GM19239 (cell line): ENCODE measurements at places on chromosomes 7 and 10.

GRCh38 chr10:773562-774161 lies 84.2 kb upstream of the DIP2C start:
- DNase-seq: no peak

DNA sequence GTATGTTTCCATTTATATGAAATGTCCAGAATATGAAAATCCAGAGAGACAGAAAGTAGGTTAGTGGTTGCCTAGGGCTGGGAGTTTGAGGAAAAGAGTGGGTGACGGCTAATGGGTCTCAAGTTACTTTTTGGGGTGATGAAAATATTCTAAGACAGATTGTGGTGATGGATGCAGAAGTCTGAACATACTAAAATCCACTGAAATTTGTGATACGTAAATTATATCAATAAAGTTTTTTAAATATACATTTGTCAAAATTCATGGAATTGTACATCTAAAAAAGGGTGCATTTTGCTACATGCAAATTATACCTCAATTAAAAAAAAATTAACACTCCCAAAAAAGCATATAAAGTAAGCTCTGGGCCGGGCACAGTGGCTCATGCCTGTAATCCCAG lies 9.4 kb downstream of the DDIT4 start:
- no peak for DNase-seq

- DNase-seq: no peak
Measured at GRCh38 chr10:47413531-47414226, 29.6 kb upstream of the ZNF488 start.

DNA sequence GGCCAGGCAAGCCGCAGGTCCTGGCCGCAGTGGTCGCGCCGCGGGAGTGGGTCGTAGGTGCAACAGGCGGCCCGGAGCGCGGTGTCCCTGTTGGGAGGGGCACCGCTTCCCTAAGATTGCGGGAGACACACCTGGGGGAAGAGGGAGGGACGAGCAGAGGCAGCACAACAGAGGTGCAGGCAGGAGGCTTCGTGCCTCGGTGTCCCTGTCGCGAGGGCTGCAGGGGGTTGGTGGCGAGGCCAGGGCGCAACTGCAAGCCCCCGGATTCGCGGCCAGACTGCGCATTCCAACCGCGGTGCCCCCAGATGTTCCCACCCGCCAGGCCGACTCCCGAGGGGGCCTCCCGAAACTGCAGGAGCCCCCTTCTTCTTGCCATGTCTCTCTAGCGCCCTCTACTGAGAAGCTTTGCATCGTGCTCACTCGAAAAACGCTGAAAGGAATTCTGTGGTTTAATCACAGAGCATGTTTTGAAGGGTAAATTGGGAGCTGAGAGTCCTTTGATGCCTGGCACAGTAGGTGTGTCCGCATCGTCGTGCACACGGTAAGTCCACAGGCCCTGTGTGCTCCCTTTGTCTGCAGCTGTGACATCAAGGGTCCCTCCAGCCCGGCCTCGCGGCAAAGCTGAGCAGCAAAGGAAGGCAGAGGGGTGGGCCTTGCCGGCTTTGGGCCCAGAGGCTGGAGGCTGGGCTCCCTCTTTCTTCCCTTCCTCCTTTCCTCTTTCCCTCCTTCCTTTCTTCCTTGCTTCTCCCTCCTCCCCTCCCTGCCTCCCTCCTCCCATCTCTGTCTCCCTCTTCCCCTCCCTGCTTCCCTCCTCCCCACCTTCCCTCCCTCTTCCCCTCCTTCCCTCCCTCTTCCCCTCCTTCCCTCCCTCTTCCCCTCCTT lies 6.2 kb upstream of the MBL2 start:
- DNase-seq: no peak

GRCh38 chr10:24824536-24824935 lies 100.8 kb upstream of the ARHGAP21 start:
- no peak for DNase-seq

GRCh38 chr7:134873253-134873652 lies 93.8 kb downstream of the CALD1 start:
- no peak for DNase-seq

- DNase-seq: no peak
Measured at GRCh38 chr10:77774940-77775391, 137.4 kb upstream of the KCNMA1 start.

DNA sequence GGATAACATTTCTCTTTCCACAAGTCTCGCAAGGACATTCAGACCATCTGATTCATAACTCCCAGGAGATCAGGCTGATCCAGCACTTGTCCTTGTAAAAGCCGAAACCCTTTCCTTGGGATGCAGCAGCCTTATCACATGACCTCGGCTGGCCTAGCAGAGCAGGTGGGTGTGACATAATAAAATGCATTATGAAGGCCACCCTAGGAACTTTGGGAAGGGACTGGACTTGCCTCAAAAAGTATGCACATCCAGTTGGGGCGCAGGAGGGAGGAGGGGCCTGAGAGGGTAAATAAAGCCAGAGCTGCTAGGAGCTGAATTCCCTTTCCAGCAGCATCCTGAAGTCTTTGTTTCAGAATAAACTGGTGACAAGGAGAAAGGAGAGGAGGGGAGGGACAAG lies 260.8 kb downstream of the SNX13 start:
- no peak for DNase-seq

- DNase-seq: no peak
Measured at GRCh38 chr7:134371536-134371935, 54.8 kb upstream of the SLC35B4 start.

DNA sequence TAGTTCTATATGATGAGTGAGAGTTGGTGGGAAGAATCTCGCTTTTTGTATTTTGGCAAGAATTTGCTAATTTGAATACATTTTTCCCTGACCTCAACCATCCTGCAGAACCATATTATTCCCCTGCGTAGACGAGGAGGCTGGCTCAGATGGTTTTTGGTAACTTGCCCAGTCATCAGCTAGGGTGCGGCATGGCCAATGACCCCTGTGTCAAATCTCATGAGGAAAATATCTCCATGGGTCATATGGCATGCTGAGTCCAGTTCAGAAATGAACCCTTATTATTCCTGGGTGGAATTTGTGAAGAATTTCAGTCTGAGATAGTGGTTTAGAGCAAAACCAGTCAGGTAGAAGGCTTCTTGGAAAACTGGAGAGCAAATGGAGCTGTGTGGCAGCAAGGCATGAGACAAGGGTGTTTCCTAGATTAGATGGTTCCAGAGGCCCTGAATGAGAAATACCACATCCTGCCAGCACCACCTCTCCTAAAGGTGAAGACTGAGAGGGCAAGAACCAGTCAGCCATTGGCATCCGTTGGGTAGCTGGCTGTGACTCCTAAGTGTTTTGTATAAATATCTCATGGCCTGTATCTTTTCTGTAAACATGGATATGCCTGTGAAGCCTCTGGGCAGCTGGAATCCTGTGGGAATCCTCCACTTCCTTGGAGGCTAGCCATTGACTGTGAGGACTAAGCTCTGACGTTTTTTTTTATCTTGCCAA lies 5.8 kb upstream of the UPP1 start:
- DNase-seq: no peak

DNA sequence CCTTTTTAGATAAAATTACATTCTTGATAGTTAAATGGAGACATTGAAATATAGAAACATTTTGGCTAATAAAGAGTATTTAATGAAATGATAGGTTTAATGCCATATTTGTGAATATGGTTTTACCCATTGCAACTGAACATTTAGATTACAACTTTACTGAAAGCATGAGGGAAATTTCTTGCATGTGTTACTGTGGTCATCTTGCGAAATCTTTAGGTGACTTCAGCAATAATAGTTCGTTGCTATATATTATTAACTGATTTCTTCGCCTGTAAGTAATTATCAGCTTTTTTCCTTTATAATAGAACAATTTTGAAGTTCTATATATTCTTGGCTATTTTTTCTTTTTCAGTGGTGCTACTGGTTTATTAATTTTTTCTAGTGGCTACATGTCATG lies 83.2 kb downstream of the MLLT10 start:
- DNase-seq: no peak

DNA sequence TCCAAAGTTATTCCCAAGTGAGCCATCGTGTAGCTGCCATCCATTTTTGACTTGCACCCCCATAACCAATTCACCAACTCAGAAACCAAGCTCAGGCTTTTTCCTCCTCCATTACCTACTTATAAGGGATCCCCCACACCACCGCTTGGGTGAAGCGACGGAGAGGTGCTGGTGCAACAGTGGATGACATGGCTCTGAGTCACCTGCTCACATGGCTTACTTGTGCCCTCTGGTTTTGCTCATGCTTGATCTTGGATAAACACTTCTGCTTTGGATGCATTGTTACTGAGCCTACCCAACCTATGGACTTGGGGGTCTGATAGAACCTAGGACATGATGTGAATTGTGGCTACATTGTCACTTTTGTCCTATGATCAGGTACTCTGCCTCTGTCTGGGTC lies 12.0 kb upstream of the AKR1B1 start:
- no peak for DNase-seq

- DNase-seq: no peak
Measured at GRCh38 chr7:50854247-50854646, 71.6 kb upstream of the GRB10 start.

DNA sequence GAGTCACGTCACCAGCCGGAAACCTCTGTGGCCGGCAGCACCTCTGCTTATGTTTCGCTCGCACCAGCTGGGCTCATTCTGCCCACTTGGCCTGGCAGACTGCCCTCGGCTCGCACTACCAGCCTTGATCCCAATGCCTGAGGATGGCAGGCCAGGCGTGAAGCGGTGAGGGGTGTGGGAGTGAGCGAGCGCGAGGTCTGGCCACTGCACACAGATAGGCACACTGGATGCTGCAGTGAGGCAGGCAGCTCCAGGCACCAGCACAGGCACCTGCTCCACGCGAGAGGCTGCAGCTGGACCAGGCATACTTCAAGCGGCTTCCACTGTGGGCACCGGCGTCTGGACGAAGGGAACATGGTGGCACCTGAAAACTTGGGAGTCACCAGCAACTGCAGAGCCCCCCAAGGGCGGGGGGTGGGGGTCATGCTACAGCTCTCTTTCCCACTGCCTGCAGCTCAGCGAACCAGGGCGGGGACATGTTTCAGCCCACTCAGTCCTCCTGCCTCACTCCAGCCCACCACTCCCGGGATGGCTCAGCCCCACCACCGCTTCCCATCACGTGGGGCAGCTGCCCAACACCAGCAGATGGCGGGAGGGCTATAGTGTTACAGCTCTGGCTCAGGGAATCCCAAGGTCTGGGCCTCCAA lies 5.4 kb upstream of the DMTF1 start:
- DNase-seq: no peak

DNA sequence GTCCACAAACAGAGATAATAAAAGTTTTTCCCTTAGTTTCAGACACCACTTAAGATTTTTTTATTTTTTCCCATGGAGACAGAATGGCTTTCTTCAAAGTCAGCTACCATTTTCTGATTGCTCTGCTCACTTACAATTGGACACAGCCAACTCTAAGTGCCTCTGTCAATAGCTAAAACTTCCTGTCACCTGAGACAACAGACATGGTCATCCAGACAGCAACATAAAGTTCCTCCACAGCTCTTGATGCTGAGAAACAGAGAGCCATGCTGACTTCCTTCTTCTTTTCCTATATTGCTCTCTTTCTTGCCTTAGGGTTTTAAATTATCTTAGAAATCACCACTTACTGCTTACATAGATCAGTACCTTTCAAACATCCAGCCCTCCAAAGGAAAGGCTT lies 12.0 kb downstream of the ZNF800 start:
- no peak for DNase-seq

DNA sequence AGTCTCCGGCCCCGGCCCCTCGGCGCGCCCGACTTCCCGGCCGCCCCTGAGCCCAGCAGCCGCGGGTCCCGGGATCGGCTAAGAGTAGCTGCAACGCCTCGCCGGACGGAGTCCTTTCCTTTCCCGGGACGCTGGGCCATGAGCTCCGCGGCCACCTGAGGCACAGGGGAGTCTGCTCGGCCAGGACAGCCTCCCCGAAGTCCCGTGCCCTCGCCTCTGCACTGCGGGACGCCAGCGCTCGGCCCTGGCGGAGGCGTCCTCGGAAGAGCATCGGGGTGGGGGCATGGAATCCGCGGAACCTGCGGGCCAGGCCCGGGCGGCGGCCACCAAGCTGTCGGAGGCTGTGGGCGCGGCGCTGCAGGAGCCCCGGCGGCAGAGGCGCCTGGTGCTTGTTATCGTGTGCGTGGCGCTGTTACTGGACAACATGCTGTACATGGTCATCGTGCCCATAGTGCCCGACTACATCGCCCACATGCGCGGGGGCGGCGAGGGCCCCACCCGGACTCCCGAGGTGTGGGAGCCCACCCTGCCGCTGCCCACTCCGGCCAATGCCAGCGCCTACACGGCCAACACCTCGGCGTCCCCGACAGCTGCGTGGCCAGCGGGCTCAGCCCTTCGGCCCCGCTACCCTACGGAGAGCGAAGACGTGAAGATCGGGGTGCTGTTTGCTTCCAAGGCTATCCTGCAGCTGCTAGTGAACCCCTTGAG lies 502 bp downstream of the SLC18A3 start:
- DNase-seq: no peak

- DNase-seq: no peak
Measured at GRCh38 chr10:49735161-49735560, 27.0 kb downstream of the OGDHL start.

- no peak for DNase-seq
Measured at GRCh38 chr10:61760943-61761824, 98.5 kb downstream of the CABCOCO1 start.

GRCh38 chr10:48724127-48724526 lies 39.5 kb downstream of the WDFY4 start:
- DNase-seq: no peak

GRCh38 chr10:122459561-122460273 lies 1.6 kb upstream of the HTRA1 start:
- no peak for DNase-seq

DNA sequence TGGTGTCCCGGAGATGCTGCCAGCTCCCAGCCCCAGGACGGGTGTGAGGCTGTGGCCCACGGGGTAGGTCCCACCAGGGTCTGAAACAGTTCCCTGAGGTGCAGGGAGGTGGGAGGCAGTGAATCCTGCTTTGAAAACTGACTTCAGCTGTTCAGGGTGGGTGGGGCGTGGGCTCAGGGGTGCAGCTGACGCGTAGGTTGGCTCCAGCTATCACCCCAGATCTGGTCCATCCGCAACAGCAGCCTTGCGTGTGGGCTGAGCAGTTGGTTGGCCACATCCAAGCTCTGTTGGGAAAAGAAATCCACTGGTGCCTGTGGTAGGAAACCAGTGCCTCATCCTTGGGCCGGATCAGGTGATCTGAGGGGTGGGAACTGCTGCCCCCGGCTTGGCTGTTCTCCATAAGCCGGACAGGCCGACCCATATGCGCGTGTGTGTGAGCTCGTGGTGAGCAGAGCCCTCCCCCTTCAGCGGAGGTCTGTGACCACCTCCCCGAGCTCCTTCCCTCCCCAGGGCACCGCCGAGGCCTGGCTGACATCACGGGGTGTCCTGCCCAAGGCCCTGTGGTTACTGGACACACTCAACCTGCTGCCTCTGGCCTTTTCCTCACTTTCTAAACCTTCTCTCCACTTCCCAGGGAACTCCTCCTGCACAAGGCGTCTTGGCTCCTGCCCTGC lies 15.4 kb upstream of the FAM20C start:
- DNase-seq: no peak

- DNase-seq: peak; percentile 41
Measured at GRCh38 chr10:49076741-49077521, 38.4 kb downstream of the VSTM4 start.
